ENCODE measurements at places on chromosomes 11 and 22. TPM values are rescaled to one million over a fixed set of nuclear protein-coding genes. Genes with fewer than 3 reads are reported as not detected.

MMP8 gene
- total RNA-seq, result under 0.01 TPM

SSH3 gene
- 7.3 TPM for total RNA-seq

CYP2D6 gene
- under 0.01 TPM for total RNA-seq

OR8D1 gene
- total RNA-seq, result not detected

OR51E2 gene
- total RNA-seq, result 0.72 TPM

PANX3 gene
- not detected for total RNA-seq

CARD16 gene
- total RNA-seq, result 7.9 TPM

LDLRAD3 gene
- total RNA-seq, result 2.7 TPM

IRAG1 gene
- 21.1 TPM for total RNA-seq

C11orf87 gene
- total RNA-seq, result under 0.01 TPM

RRM1 gene
- total RNA-seq, result 154 TPM

ARHGEF17 gene
- total RNA-seq, result 21.7 TPM

SCUBE2 gene
- total RNA-seq, result 0.72 TPM

OR52E8 gene
- not detected for total RNA-seq

SPDYC gene
- total RNA-seq, result not detected

SPA17 gene
- 14.4 TPM for total RNA-seq

MMP3 gene
- total RNA-seq, result 0.28 TPM

DSCAML1 gene
- total RNA-seq, result not detected

INS gene
- total RNA-seq, result not detected

ZBTB16 gene
- total RNA-seq, result not detected

GRCh38 chr11:1456176-1456575 is 30.4 kb downstream of the MOB2 start:
- no peak for DNase-seq
- H3K4me1 ChIP-seq, result peaks cover 10% of the 10 kb centered on the region
- no peak overlapping the region for H3K4me3 ChIP-seq
- H3K27me3 ChIP-seq, result peaks cover 2% of the 10 kb centered on the region

GRCh38 chr22:23183061-23183698 is 2.9 kb downstream of the BCR start:
- H3K36me3 ChIP-seq, result peaks cover 10% of the 10 kb centered on the region
- DNase-seq, result peak; percentile 66
- peaks cover 33% of the 10 kb centered on the region for H3K4me1 ChIP-seq
- H3K4me3 ChIP-seq, result peak overlapping the region; percentile 98

- no peak for DNase-seq
- no peak overlapping the region for H3K27ac ChIP-seq
- H3K36me3 ChIP-seq, result no peaks in the 10 kb centered on the region
- H3K27me3 ChIP-seq, result no peaks in the 10 kb centered on the region
- H3K4me1 ChIP-seq, result peaks cover 9% of the 10 kb centered on the region
- no peak overlapping the region for H3K4me3 ChIP-seq
Observed at GRCh38 chr22:35587896-35588295, 29.2 kb downstream of the MB start.

DNA sequence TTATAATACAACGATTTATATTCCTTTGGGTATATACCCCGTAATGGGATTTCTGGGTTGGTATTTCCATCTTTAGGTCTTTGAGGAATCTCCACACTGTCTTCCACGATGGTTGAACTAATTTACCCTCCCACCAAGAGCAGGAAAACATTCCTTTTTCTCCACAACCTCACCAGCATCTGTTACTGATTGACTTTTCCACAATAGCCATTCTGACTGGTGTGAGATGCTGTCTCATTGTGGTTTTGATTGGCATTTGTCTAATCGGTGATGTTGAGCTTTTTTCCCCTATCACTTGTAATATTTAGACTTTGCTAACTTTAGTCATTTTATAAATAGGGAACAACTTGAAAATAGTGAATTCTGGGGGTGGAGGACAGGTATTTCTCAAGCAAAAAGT is 58.1 kb downstream of the PPFIA1 start:
- peaks cover 16% of the 10 kb centered on the region for H3K4me1 ChIP-seq
- H3K27me3 ChIP-seq, result no peaks in the 10 kb centered on the region
- H3K36me3 ChIP-seq, result peaks cover 35% of the 10 kb centered on the region
- H3K4me3 ChIP-seq, result no peak overlapping the region

GRCh38 chr22:22693531-22693884 is 49.1 kb downstream of the GGTLC2 start:
- H3K4me3 ChIP-seq, result no peak overlapping the region
- no peak for DNase-seq
- H3K27me3 ChIP-seq, result no peaks in the 10 kb centered on the region
- no peak overlapping the region for H3K27ac ChIP-seq
- H3K4me1 ChIP-seq, result peaks cover 5% of the 10 kb centered on the region

- no peak for DNase-seq
- H3K4me1 ChIP-seq, result no peaks in the 10 kb centered on the region
- H3K36me3 ChIP-seq, result no peaks in the 10 kb centered on the region
- no peaks in the 10 kb centered on the region for H3K27me3 ChIP-seq
- no peak overlapping the region for H3K27ac ChIP-seq
Observed at GRCh38 chr11:41309111-41309522, 150.3 kb downstream of the LRRC4C start.

GRCh38 chr11:35293035-35293434 is 126.3 kb downstream of the SLC1A2 start:
- no peak overlapping the region for H3K4me3 ChIP-seq
- no peak for DNase-seq
- no peaks in the 10 kb centered on the region for H3K27me3 ChIP-seq
- H3K27ac ChIP-seq, result no peak overlapping the region
- peaks cover 11% of the 10 kb centered on the region for H3K4me1 ChIP-seq
- H3K36me3 ChIP-seq, result no peaks in the 10 kb centered on the region

DNA sequence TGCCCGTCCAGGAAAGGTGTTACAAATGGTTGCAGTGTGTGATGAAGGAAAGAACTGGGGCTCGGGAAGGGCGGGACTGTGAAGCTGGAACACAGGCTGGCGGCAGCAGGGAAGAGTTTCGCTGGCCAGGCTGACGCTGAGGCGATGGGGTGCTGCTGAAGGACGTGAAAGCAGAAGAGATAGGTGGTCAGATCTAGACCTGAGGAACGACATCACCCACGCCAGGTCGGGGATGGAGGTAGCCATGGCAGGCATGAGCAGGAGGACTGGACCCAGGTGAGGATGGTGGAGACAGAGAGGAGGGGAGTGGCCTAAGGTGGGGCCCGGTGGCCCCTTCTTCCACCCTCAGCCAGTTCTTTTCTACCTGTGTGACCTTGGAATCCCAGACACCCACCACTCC is 9.1 kb downstream of the CDC42EP2 start:
- no peak overlapping the region for H3K27ac ChIP-seq
- H3K27me3 ChIP-seq, result no peaks in the 10 kb centered on the region
- no peak overlapping the region for H3K4me3 ChIP-seq
- no peak for DNase-seq

DNA sequence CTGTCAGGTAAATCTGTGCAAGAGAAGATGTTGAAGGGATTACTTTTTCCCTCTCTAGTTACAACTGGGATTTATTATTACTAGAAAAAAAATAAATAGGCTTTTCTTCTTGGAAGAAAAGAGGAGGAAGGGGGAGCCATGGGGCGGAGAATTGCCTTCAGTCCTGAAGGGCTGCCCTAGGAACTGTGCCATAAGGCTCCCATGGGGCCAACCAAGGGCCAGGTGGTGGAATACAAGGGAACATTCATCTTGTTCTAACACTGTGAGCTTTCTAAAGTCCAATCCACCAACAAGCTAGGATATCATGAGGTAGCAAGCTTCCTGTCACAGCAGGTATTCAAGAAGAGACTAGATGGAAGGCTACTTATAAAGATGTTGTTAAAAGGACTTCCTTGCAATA is 24.8 kb upstream of the NRIP3 start:
- H3K4me3 ChIP-seq, result no peak overlapping the region
- no peaks in the 10 kb centered on the region for H3K4me1 ChIP-seq
- H3K36me3 ChIP-seq, result no peaks in the 10 kb centered on the region
- no peaks in the 10 kb centered on the region for H3K27me3 ChIP-seq

GRCh38 chr22:42724062-42724461 is 3.4 kb upstream of the A4GALT start:
- no peak for DNase-seq
- no peaks in the 10 kb centered on the region for H3K36me3 ChIP-seq
- H3K27ac ChIP-seq, result no peak overlapping the region
- no peaks in the 10 kb centered on the region for H3K27me3 ChIP-seq
- H3K4me1 ChIP-seq, result peaks cover 10% of the 10 kb centered on the region

GRCh38 chr22:23117891-23118646 is 23.7 kb downstream of the RSPH14 start:
- H3K4me1 ChIP-seq, result no peaks in the 10 kb centered on the region
- no peak for DNase-seq
- no peak overlapping the region for H3K27ac ChIP-seq
- no peaks in the 10 kb centered on the region for H3K36me3 ChIP-seq

DNA sequence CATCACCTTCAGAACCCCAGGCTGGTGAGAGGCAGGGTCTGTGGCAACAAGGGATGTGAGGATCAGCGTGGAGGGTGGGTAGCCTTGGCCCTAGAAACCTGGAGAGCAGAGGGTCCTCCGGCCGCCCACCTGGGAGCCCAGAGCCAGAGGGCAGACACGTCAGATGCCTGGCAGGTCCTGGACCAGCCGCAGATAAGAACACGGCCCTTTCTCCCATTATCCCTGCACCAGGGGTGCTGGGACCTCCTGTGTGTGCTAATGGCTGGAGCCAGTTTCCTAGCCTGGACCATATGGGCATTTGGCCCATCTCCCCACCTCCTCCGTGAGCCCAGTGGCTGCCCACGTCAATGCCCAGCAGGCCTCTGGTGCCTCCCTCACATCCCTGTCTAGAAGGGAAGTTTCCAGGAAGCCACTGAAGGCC is 88.4 kb downstream of the MORC2 start:
- no peak for DNase-seq
- H3K36me3 ChIP-seq, result no peaks in the 10 kb centered on the region
- H3K4me3 ChIP-seq, result no peak overlapping the region
- no peaks in the 10 kb centered on the region for H3K27me3 ChIP-seq
- H3K4me1 ChIP-seq, result no peaks in the 10 kb centered on the region
- no peak overlapping the region for H3K27ac ChIP-seq

DNA sequence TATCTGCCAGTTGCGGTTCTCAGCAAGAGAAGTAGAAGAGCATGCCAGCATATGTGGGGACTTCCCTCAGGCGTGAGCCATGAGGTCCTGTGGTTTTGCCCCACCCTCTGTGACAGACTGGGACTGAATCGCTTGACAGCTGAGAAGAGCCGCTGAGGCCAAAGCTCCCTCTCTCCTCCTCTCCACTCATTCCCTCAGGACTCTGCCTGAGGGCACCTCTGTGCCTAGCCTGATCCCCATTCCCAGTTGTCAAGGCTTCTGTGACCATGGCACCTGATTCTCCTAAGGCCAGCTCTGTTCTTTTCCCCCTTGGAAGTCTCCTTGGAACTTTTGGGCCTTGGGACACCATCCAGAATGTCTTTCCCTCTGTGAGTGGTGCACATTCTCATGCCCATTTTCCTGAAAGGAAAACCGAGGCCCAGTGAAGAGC is 27.0 kb downstream of the ART5 start:
- no peak overlapping the region for H3K4me3 ChIP-seq
- no peaks in the 10 kb centered on the region for H3K27me3 ChIP-seq
- DNase-seq, result no peak
- H3K4me1 ChIP-seq, result peaks cover 2% of the 10 kb centered on the region
- no peaks in the 10 kb centered on the region for H3K36me3 ChIP-seq

- H3K27me3 ChIP-seq, result no peaks in the 10 kb centered on the region
- H3K4me1 ChIP-seq, result peaks cover 3% of the 10 kb centered on the region
Observed at GRCh38 chr11:126257144-126257543, 11.6 kb downstream of the SRPRA start.

DNA sequence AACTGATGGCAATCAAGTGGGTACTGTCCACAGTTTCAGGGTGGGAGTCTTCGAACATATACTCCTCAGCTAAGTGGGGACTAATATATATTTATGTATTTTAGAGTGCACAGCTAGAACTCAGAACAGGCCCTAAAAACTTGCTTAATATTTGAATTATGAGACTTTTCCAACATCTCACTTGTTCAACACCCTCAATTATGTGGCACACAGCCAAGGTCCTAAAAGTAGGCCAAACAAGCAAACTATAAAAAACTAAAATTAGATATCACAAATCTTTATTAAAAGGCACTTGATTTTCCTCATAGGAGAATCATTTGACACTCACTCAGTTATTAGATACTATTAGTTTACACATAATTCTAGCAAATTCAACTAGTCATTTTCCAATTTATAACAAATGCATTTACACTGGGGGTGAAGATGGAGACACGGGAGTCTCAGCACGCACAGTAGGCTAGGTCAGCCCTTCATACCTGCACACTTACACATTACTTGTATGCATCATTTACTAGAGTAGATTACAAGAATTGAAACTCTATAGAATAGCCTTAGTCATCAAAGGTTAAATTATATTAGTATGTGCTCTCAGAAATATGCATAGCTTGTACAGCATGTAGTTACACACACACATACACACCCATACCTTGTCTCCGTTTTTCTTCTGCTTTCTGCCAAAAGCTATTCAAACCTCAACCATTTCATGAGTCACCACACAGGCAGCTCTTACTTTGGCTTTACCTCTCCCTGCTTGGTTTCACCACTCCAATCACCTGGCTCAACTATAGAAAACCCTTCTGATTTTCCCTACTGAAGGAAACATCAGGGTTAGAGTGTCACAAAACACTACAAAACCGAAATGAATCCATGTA is 171.5 kb downstream of the SBF2 start:
- DNase-seq, result peak; percentile 57
- H3K4me1 ChIP-seq, result peaks cover 3% of the 10 kb centered on the region
- no peak overlapping the region for H3K27ac ChIP-seq
- H3K27me3 ChIP-seq, result no peaks in the 10 kb centered on the region

DNA sequence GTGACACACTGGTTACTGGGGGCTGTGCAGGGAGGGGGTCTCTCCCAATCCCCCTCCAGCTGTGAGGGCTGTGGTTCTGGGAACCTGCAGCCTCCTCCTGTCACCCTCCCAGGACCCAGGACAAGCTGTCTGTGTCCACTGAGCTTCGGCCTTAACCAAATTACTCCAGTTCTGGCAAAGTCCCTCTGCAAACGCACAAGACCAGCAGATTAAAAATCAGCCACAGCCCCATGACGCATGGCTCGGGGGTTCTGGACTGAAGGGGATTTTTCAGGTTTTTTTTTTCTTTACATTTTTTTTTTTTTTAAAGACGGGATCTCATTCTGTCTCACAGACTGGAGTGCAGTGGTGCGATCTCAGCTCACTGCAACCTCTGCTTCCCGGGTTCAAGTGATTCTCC is 32.2 kb upstream of the A4GALT start:
- no peak overlapping the region for H3K4me3 ChIP-seq
- DNase-seq, result no peak
- no peaks in the 10 kb centered on the region for H3K36me3 ChIP-seq
- H3K27me3 ChIP-seq, result no peaks in the 10 kb centered on the region
- no peak overlapping the region for H3K27ac ChIP-seq
- H3K4me1 ChIP-seq, result peaks cover 28% of the 10 kb centered on the region

GRCh38 chr11:117230286-117230961 is 1.4 kb downstream of the PCSK7 start:
- peaks cover 7% of the 10 kb centered on the region for H3K4me1 ChIP-seq
- no peak overlapping the region for H3K27ac ChIP-seq
- peaks cover 30% of the 10 kb centered on the region for H3K36me3 ChIP-seq
- no peaks in the 10 kb centered on the region for H3K27me3 ChIP-seq
